ENCODE measurements at places on chromosomes 6 and 20.

GRCh38 chr6:112296122-112296521 is 41.8 kb upstream of the LAMA4 start:
- no peak for DNase-seq

- DNase-seq = no peak
Observed at GRCh38 chr6:90502866-90503407, 83.9 kb downstream of the MAP3K7 start.

- DNase-seq = no peak
Observed at GRCh38 chr6:169339731-169340309, 86.2 kb upstream of the THBS2 start.

DNA sequence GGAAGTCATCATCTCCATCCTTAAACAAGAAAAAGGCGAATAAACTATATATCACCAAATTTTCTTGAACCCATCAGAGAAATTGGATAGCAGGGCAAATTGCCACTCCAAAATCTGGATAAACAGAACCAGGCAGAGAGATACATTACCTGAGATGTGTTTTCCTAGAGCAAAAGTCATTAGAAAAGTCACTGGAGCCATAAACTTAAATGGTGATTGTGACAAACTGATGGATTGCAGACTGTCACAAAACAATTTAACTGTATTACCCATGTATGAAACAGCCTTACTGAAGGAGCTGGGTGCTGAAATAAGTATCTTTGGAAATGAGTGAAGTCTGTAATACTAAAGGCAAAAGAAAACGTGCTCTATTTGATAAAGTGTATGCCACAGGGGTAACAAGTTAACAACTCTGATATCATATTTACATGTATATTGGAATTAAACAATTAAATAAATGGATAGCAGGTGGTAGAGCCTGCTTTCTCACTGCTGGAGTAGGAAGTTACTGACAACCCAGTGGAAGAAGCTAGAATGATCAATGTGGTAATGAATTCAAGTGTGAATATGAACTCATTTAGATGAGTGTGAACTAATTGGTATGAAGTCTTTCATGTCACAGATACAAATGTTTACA is 186.9 kb downstream of the LMBRD1 start:
- DNase-seq = no peak

- DNase-seq = no peak
Observed at GRCh38 chr20:15699431-15700146, 873.7 kb downstream of the KIF16B start.

DNA sequence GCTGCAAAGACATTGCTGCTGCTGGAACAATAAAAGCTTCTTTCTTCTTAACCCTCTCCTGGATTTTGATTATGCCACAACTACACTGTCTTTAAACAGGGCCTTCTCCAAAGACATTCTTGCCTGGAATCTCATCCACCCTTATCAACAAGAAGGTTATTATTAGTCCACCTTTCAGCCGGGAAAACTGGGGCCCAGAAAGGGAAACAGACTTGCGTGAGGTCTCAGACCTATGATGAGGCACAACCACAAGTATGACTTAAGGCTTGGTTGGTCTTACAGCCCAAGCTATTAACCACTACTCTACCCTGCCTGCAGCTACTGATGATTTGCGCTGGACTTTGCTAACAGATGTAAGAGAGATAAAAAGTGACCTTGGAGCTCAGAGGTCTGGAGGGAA is 62.8 kb upstream of the CTNNBL1 start:
- DNase-seq = no peak

- DNase-seq = no peak
Observed at GRCh38 chr6:100959280-100959679, 78.2 kb upstream of the ASCC3 start.

GRCh38 chr6:133740218-133740617 is 148.7 kb upstream of the TCF21 start:
- no peak for DNase-seq

GRCh38 chr20:16801919-16802651 is 53.9 kb downstream of the OTOR start:
- peak; percentile 32 for DNase-seq

DNA sequence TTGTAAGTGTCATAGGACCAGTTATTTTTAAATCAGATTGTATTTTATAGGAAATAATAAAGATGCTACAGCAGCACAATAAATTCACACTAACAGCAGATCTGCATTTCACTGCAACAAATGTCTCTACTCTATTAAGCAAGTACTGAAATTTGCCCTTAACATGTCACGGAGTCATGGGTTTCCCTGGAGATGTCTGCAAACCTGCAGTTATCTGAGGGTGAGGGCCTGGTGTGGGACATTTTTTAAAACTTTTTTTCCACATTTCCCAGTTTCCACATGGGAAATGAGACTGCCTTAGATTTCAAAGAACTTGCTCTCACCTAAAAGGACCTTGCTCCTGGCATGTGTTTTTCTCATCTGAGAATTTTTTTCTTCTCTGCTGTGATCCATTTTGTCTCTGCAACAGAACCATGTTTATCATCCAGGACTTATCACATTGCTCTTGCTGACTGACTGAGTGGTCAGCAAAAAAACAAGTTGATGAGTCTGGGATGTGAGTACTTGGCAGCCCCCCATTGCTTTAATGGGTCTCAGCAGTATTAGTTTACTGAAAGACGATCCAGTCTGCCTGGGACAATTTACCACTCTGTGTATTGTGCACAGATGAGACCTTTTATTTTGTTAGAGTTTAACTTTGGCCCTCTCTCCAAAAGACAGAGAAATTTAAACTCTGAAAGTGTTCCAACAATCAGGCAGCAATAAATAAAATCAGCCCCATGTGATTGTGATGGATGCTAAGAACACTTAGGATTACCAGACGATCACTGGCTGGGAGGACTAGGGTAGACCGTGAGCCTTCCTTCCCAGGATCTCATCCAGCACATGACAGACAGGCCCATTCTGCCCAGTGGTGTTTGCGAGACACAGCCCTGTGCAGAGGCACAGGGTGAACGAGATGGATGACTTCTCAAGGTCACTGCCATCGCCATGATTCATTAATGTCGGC is 268.8 kb downstream of the BTBD9 start:
- no peak for DNase-seq

GRCh38 chr20:1911536-1911935 is 16.3 kb downstream of the SIRPA start:
- no peak for DNase-seq

- no peak for DNase-seq
Observed at GRCh38 chr6:17574866-17575560, 25.1 kb upstream of the FAM8A1 start.

DNA sequence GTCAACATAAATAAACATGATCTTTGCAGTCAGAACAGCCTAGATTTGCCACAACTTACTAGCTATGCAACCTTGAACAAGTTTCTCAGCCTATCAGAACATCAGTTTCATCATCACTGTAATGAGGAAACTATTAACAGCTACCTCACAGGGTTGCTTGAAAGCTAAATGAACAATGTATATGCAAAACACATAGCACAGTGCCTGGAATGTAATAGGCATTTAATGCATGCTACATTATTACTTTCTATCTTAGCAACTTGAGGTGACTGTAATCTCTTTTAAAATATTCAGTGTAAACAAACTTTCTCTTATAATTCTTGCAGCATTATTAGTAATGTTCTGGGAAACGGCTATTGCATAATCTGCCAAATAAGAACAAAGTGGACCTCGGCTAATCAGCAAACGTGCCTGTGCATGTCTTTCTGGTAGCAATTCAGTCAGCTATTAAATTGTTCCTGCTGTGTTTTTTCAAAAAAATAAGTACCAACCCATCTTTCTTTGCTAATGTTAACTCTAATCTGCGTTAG is 61.5 kb downstream of the SYNE1 start:
- DNase-seq = no peak

GRCh38 chr6:111573892-111574797 is 31.5 kb downstream of the TRAF3IP2 start:
- no peak for DNase-seq

GRCh38 chr6:90375681-90376439 is 79.2 kb upstream of the BACH2 start:
- DNase-seq = no peak

- no peak for DNase-seq
Observed at GRCh38 chr6:3484946-3485345, 28.1 kb upstream of the SLC22A23 start.

DNA sequence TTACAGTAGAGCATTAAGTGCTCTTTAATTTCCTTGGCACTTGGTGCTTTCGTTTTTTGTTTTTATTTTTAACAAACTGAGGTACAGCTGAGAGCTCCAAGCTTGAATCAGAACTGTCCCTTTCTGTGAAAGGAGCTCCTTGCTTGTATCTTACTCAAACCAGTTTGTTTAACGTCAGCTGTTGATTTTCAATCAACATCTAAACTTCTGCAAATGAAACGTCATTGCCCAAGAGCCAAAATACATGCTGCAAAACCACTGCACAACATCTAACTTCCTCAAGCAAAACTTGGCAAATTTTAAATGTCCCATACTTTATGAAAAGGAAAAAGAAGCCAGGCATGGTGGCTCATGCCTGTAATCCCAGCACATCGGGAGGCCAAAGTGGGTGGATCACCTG is 15.2 kb downstream of the VNN2 start:
- DNase-seq = no peak

DNA sequence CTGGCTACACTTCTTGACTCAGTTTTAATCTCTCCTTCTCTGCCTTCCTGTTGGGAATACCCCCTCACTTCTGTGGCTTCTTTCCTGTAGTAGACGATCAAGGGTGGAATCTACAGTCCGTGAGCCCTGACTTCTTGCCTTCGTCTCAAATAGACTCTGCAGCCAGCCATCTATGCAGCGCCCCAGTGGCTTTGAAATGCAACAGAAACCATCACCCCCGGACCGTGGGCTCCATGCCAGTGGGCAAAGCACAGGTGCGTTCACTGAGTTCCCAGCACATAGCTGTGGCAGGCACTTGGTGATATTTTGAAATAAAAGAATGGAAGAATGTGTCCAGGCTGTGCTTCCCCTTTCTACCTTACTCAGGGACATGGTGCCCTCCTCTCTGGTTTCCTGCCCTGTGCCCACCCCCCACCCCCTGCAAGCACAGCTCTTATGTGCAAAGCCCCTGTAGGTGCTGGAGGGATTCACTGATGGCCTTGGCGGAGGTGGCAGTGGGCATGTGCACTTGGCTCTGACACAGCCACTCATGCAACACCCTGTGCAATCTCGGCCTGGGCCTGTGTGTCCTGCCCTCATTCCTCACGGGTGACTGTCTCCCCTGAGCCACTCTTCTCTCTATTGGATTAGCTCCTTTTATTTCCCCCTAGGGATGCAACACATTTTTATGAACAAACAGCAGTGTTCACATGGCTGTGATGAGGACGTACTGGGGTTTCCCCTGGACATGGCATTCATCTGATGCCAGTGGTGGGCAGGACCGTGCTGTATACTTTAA is 5.5 kb upstream of the CDSN start:
- no peak for DNase-seq

DNA sequence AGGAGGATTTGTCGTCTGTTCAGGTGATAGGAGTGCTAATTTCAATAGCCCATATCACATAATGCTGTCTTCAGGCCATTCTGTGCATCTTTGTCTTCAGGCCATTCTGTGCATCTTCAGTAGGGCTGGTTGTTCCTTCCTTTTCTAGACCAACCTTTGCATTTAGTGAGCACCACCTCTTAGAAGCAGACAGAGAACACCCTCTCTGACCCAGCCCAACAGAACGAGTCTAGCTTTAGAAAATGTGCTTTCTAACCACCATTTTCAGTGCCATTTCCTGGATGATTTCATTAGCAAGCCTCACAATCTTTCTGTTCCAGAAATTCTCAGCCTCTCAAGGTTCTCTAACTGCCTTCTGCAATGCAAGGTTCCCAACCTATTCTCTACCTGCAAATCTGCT is 215.3 kb upstream of the KCNQ5 start:
- DNase-seq = no peak

DNA sequence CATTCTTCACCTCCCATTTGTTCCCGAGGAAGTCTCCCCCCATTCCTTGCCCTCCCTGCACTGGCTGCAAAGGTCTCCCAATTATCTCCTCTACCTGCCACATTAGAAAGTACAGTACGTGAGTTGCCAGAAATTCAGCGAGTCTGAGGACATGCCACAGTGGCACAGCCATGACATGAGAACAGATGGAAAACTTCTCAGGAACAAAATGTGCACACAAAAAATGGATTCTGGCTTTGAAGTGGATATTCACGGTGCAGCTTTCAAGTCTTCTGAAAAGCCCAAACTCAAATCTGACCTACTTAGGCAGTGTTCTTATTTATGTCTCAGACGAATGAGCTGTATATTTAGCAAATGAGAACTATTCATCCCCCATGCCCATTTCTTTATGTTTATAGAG is 269.1 kb upstream of the ARID1B start:
- DNase-seq = no peak

GRCh38 chr20:49319208-49319809 is 41.5 kb upstream of the ZNFX1 start:
- no peak for DNase-seq

GRCh38 chr6:150372051-150372450 is 3.2 kb downstream of the IYD start:
- DNase-seq = no peak

DNA sequence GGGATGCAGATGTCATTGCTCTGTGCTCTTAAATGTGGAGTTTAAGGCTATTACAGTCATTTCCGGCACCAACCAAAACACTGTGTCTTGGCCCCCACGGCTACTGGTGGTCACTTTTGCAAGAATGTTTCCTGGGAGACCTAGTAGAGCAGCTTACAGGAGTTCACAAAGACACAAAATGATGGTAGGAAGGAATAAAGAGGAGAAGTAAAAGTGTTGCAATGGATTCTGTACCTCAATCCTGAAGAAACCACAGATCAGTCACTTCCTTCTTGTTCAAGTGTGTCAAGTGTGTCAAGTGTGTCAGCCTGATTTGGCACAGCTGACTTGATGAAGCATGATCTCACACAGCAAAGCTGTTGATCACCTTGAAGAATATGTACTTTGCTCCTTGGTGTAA is 344.0 kb downstream of the PLCB1 start:
- no peak for DNase-seq

DNA sequence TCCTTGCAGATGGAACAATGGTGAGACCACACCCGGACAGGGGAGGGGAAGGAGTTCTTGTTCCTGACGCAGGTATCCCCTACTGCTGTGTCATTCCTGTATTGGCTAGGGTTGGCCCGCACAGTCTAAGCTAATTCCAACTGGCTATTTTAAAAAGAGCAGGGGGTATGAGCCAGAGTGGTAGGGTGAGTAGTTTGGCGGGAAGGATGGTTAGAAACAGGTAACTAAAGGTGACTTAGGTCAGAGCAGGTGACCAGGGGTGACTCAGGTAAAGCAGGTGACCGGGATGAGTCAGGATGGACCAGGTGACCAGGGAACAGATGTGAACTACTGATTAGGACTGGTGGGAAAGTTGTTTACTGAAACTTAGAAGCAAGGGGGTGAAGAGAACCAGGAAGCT is 58.0 kb downstream of the ZNF292 start:
- DNase-seq = no peak

- no peak for DNase-seq
Observed at GRCh38 chr20:20839771-20840170, 127.3 kb upstream of the RALGAPA2 start.

- DNase-seq = no peak
Observed at GRCh38 chr6:108116546-108117426, 42.2 kb upstream of the OSTM1 start.

DNA sequence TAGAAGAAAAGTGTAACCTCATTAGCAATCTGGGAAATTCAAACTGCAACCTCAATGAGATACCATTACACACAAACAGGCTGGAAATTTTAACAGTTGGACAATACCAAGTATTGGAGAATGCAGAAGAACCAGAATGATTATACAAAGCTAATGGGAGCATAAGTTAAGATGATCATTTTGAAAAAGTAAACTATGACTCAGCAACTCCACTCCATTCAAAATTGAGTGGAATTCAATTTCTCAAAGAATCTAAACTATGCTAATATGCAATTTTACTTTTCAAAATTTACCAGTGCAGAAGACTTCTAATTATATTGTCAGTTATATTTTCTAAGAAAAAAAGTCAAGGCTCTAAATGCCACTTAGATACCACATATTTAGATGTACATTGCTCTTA is 17.2 kb downstream of the GPLD1 start:
- no peak for DNase-seq
